ENCODE measurements at places on chromosomes 6 and 20.
A peak's percentile ranks its signal among the peaks of the same experiment; 100 is the strongest.

GRCh38 chr6:82144007-82144851 lies 103.3 kb downstream of the IBTK start:
- peak; percentile 87 for DNase-seq

DNA sequence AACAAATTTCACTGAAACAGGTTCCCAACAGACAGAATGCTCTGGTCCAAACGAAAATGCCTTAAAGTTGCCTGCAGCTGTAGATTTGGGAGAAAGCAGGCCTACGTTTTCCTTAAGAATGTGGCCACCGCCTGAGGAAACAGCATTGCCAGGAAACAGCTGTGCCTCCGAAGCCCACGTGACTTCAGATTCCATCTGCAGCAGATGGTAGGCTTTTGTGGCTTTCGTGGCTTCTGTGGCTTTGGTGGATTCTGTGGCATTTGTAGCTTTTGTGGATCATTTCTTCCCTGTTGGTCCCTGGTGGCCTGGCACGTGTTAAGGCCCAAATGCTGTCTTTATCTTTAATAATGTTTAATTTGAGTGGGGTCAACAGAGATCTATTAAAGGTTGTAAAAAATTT lies 222.9 kb downstream of the TTLL2 start:
- DNase-seq: no peak

DNA sequence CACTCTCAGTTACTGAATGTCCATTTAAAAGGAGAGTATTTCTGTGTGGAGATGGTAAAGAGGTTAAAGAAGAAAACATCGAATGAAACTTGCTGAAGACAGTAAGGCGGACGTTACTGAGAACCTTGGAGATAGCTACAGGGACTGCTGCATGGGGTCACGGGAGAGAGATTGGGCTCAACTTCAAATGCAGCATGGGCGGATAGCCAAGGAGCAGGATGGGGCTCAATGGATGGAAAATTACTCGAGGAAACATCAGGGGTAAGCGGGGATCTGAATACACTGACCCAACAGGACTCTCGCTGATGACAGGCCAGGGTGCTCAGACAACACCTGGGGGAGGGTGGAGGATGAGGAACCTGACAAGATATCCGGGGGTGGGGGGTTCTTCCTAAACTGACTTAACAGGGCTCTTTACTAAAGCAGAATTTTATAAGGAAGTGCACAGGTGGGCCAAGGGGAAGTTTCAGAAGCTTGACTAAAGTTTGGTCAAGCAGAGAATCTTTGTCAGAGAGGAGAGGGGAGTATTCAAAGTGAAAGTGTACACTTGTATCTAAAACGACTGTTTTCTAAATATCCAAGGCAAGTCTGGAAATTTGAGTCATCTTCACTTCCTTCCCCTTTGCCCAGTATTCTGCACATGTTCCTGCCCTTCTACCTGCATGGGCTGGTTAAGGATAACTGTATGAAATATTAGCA lies 22.8 kb downstream of the ECT2L start:
- no peak for DNase-seq

GRCh38 chr6:15557174-15557573 lies 105.7 kb downstream of the DTNBP1 start:
- DNase-seq: no peak

- no peak for DNase-seq
Measured at GRCh38 chr6:56833127-56833791, 121.6 kb upstream of the BEND6 start.

GRCh38 chr6:167590193-167590592 lies 236.5 kb upstream of the AFDN start:
- DNase-seq: no peak

GRCh38 chr20:45469336-45470261 lies at the start of gene WFDC2:
TSS of gene WFDC2 (plus strand) at chr20:45469753. CDS start at chr20:45469782, 29 bp downstream.
- no peak for DNase-seq

DNA sequence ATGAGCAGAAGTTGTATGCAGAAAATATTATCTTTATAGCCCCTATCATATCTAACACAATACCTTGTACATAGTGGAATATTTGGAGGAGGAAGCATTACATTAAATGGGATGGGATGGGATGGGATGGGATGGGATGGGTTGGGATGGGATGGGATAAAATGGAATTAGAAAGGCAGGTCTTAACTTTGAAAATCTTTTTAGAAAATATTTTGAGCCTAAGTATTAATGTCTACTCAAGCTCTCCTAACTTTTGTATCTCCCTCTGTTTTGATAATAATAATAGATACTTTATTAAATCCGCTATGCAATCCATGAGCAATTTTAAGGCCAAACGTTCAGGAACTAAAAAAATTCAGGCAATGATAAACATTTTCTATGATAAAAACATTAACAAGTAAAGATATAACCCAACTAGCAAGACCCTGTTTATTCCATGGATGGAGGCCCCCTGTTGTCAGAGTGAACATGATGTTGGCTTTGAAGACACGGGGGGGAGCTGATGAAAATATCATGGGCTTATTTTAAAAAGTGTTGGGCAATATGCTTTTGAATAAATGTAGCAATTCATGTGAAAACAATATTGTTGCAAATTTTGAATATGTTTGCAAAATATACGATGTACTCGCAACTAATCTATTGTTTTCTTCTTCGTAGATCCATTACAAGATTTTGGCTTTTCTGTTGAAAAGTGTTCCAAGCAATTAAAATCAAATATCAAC lies 35.9 kb downstream of the LY86 start:
- DNase-seq: no peak

Data from RWPE1 (cell line).